ENCODE measurements at places on chromosomes 11 and 22. TPM values are rescaled to one million over a fixed set of nuclear protein-coding genes. Genes with fewer than 3 reads are reported as not detected.

The SLC29A2 gene
- polyA plus RNA-seq: 1.2 TPM

The STK33 gene
- 101 TPM for polyA plus RNA-seq

The CCDC81 gene
- polyA plus RNA-seq: 16.0 TPM

The TMEM132A gene
- 17.8 TPM for polyA plus RNA-seq

The OR10D3 gene
- polyA plus RNA-seq: not detected

The SMTNL1 gene
- 2.0 TPM for polyA plus RNA-seq

The LRRN4CL gene
- polyA plus RNA-seq: 5.0 TPM

The UCP3 gene
- 5.8 TPM for polyA plus RNA-seq

The DCHS1 gene
- polyA plus RNA-seq: 14.2 TPM

Measured in testis (tissue), 5 donors.